ENCODE measurements at places on chromosomes 13 and 19.

- no peak for DNase-seq
Observed at GRCh38 chr13:90545070-90545840, 802.2 kb upstream of the MIR17HG start.

- DNase-seq, result no peak
Observed at GRCh38 chr13:86174622-86175021, 375.4 kb upstream of the SLITRK6 start.

GRCh38 chr13:52739468-52740071 lies at the start of gene CNMD:
Gene CNMD, minus strand, starts transcription at chr13:52739820. Its CDS starts 119 bp downstream, at chr13:52739701.
- no peak for DNase-seq

- no peak for DNase-seq
Observed at GRCh38 chr13:110305001-110305400, 2.0 kb downstream of the COL4A1 start.

- DNase-seq, result no peak
Observed at GRCh38 chr13:42279986-42280385, 8.0 kb downstream of the AKAP11 start.

GRCh38 chr19:3222709-3223108 lies 1.8 kb upstream of the CELF5 start:
- no peak for DNase-seq

DNA sequence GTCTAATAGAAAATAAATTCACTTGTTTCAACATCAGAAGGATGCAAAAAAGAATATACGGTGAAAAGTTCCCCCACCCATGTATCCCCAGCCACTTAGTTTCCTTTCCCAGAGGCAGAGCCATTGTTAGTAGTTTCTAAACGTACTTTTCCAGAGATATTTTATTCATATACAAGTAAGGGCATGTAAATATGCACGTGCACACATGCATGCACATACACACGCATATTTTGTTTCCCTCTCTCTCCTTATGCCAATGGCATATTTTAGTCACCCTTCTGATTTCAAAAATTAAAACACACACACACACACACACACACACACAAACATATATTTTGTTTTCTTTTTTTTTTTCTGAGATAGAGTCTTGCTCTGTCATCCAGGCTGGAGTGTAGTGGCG lies 147.4 kb downstream of the PDS5B start:
- DNase-seq, result no peak

GRCh38 chr19:55392820-55393761 lies 7.4 kb downstream of the RPL28 start:
- DNase-seq, result no peak

- no peak for DNase-seq
Observed at GRCh38 chr13:77678691-77679235, 18.7 kb upstream of the SLAIN1 start.

DNA sequence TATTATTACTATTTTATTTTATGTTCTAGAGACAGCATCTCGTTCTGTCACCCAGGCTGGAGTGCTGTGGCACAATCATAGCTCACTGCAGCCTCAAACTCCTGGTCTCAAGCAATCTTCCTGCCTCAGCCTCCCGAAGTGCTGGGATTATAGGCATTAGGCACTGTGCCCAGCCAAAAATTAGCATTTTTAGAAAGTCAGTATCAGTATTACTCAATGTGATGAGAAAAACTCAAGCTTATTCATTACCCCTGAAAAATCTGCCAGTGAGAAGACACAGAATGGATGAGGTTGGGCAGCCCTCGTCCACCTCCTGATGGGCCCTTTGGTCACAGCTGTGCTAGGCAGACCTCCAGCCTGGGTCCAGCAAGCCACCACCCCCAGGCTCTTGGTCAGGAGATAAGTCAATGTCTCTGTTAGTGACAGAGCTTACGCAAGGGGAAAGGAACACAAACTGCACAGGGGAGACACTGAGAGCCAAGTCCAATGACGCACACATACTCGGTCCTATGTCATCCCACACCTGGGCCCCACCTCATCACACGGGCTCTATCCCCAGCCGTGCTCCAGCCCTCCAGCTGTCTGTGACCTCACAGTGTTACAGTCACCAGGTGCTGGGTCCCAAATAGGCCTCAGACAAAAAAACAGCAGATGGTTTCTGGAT lies 19.8 kb downstream of the PEPD start:
- no peak for DNase-seq

GRCh38 chr19:19203012-19203856 lies at the start of gene NR2C2AP:
Gene NR2C2AP, minus strand, starts transcription at chr19:19203414. Its CDS starts 354 bp downstream, at chr19:19203060.
- DNase-seq, result peak; percentile 85

DNA sequence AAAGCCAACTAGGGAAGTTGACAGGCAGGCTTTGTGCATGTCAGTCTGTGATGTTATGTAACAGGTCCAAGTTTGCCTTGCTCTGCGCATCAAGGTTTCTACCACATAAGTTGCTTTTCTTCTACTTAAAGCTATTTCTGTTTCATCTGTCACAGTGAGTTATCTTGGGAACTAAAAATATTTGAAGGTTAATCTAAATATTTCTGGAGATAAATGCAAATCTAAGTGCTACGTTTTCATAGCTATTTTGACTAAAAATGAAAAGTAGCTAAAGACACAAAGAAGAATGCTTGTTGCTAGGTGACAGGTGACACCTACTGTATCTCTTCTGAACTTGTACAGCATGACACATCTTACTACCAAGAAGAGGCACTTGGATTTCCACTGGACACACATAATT lies 135.6 kb downstream of the KLF12 start:
- no peak for DNase-seq

DNA sequence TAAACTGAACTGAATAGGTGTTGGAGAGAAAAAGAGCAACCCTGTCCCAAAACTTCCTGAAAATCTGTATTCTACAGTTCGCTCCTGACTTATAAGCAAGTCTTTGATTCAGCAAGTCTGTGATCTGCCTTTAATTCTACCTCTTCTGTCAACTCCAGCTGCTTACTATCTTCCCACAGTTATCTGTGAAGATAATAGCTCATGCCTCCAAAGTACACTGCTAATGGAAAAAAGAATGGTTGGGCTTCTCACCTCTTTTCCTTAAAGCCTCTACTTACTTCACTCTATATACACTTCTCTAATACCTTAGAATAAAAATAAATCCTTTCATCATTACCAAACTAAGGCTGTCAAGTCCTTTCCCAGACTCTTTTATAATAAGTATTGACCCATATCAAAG lies 391.5 kb upstream of the MIR17HG start:
- no peak for DNase-seq

DNA sequence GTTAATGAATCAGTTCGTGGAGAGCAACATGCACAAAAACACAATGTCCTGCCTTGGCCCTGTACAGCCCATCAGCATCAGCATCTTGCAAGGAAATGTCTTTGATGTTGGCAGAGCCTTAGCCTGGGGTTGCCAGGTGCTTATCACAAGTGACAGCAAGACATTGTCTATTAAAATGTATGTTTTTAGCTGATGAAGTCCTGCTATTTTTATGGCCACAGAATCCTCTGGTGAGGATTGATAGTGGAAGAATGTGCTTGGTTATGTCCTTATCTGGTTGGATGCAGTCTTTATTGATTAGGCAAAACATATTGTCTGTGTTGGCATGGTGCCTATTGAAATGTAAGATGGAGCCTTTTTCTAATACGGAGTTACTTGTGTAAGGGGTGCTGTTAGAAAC lies 1427.0 kb upstream of the MIR17HG start:
- DNase-seq, result no peak

GRCh38 chr19:46000491-46001246 lies 5.4 kb downstream of the CCDC61 start:
- peak; percentile 5 for DNase-seq

All from NCI-H1048 (cell line).